Left ventricle myocardium superior (tissue), 1 donor: ENCODE measurements at places on chromosomes 16 and 17.
A peak's percentile ranks its signal among the peaks of the same experiment; 100 is the strongest.

DNA sequence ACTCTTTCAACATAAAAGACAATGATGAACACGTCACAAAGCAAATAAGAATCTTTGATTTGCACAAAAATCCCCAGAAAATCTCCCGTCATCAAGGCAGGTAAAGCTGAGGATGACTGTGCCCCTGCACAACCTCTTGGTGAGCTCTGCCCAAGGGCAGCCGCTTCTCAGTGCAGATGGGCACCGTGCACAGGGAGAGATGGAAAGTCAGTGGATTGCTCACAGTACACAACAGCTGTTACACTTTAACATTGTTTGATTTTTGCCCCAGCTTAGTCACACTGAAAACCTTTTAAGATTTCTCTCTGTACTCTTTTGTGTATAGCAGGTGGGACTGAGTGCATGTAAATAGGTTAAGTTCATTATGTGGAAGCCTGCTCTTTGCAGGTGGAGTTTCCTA lies 104.2 kb downstream of the CDK5R1 start:
- no peak for DNase-seq

DNA sequence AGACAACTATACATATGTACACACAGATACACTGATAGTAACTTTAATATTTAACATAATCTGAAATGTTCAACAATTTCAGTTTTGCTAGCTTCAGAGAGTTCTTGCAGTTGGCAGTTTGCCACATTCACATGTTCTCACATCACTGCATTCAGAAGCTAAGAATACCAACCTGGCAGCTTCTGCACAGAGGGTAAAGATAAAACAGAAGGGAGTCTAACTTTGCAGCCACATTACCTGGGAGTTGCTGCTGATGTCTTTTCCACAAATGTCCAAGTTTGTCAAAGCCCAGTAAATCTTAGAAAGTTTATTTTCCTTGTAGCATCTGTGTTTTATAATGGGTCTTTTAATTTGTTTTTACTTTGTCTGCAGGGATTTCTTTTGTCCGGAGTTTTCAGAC lies 332.0 kb downstream of the BCAS3 start:
- no peak for DNase-seq

GRCh38 chr17:705863-706262 lies 8.8 kb downstream of the VPS53 start:
- no peak for DNase-seq

GRCh38 chr16:58591083-58591482 lies 38.5 kb downstream of the CNOT1 start:
- no peak for DNase-seq

GRCh38 chr16:27408012-27408601 lies 6.1 kb downstream of the IL21R start:
- DNase-seq, result no peak

GRCh38 chr17:62987136-62987535 lies 21.1 kb downstream of the TANC2 start:
- DNase-seq, result no peak

DNA sequence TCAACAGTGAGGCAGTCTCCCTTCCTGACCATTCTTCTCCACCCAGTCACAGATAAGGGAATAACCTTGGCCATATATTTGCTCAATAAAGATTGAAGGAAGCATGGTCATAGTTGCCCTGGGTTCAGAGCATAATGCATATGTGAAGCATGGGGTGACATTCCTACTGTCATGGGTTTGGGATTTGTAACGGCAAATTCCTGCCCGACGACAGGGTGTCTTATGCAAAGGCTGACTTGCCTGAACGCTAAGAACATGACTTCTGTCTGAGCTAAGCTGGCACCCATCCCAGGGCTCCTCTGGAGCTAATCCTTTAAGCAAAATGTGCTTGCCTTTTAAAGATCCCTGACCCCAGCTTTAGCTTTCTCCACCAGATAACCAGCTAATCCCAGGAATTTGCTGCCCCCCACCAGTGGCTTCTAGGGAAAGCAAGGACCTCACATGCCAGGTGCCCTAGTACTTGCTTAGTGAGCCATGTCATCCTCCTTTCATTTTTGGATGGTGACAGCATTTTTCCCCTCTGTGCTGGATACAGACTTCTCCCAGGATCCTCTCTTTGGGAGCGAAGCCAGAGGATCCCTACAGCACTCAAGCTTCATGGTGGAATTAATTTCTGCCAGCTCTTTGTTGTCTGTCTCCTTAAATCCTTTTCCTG lies 11.7 kb downstream of the SLC7A6OS start:
- DNase-seq, result peak; percentile 80

DNA sequence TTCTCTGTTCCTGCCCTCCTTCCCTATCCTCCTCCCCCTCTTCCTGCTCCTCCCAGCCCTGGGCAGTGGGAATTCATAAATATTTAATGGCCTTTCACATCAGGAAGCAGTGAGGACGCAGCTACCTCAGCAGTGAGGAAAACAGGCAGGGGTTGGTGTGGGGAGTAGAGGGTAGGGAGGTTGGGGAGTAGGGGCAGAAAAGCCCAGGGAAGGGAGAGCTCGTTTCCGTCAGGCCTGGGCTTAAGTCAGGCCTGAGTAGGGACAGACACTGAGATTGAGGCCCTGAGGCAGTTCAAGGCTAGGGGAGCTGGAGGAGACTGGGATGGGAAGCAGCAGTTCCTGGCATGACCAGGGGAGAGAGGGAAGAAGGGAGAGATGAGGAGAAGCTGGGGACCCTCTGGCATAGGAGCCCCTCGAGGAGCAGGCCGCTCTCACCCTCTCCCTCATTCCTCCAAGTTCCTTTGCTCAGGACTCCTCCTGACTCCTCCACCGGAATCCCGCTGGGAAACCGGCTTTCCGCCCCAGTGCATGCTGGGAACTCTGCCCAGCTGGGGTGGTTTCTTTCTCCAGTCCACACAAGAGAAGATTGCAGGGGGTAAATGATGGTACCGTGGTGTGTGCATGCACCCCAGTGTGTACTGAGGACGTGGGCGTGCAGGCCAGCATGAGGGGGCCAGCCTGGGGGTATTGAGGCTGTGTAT lies 6.2 kb downstream of the SAMD14 start:
- DNase-seq, result no peak

DNA sequence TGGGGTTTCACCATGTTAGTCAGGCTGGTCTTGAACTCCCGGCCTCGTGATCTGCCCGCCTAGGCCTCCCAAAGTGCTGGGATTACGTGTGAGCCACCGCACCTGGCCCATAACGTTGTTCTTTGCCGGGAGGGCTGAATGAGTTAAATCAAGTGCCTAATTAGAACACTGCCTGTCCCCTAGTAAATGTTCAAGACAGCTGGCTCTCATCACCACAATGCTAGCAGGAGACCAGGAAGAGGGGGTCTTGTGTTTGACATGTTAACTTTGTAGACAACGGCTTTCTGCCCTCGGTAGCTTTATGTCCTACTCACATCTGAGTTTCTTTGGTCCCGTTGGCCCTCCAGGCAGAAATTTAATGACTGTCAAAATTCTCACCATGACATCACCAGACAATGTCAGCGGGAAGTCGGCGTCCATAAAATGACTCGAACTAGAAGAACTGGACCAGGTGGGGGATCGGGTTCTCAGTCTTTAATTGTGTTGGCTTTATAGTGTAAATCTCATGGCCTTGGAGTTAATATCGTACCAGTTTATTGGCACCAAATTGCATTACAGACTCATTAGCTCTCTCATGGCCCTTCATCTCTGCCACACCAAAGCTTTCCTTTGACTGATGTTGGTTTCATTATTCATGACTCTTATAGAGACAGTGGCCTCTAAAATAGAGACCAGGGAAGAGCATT lies 11.4 kb upstream of the ITPRIPL2 start:
- DNase-seq, result no peak
